Pulmonary artery endothelial cell (primary cell): ENCODE measurements at places on chromosomes 12 and 14. TPM values are rescaled to one million over a fixed set of nuclear protein-coding genes. Genes with fewer than 3 reads are reported as not detected.
A peak's percentile ranks its signal among the peaks of the same experiment; 100 is the strongest.

Gene EPYC
- not detected in 2 replicates for total RNA-seq

Gene LGR5
- not detected in 2 replicates for total RNA-seq

DNA sequence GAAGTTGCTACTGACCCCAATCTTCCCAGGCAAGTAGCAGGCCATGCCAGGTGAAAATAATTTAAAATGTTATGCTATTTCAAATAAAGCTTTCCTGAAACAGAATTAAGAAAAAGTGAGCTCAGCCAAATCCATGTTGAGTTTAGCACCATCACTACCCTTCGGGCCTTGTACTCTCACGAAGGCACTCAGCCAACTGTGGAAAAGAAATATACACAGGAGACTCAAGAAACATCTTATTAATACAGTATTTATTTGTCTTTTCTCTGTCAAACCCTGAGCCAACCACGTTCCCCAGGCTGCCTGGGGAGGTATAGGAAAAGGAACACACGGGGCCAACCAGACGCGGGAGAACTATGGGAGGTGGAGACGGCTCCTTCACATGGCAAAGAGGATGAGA, 10.9 kb downstream of the ATP5MC2 start:
- DNase-seq: no peak

GRCh38 chr14:76413962-76414600, 38.1 kb downstream of the ESRRB start:
- DNase-seq: no peak

Gene MIPOL1
- 23.7 and 26.3 TPM in 2 replicates for total RNA-seq

Gene SELPLG
- 0.07 and 0.49 TPM in 2 replicates for total RNA-seq

- no peak for DNase-seq
Observed at GRCh38 chr12:123389560-123390351, 5.8 kb downstream of the KMT5A start.

DNA sequence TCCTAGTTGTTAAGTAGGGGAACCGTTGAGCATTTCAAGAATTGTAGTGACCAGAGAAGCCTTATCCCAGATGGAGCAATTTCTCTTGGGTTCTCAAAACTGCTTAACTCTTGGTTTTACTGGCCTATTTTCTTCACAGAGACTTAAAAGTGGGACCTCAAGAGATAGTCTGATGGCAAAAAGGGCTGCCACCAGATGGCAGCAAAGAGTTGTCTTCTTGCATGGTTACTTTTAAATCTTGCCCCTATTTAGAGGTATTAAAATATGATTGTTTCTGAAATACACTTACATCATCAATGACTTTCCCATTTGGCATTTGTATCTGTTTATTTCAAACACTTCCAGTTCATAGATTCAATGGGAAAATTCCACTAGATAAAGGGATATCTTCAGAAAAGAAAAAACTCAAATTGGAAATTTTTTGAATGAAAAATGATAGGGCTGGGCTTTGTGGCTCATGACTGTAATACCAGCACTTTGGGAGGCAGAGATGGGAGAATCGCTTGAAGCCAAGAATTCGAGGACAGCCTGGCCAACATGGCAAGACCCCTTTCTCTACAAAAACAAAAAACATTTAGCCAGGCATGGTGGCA, 69.9 kb upstream of the CNTN1 start:
- no peak for DNase-seq

Gene DLGAP5
- 48.5 and 77.7 TPM in 2 replicates for total RNA-seq

DNA sequence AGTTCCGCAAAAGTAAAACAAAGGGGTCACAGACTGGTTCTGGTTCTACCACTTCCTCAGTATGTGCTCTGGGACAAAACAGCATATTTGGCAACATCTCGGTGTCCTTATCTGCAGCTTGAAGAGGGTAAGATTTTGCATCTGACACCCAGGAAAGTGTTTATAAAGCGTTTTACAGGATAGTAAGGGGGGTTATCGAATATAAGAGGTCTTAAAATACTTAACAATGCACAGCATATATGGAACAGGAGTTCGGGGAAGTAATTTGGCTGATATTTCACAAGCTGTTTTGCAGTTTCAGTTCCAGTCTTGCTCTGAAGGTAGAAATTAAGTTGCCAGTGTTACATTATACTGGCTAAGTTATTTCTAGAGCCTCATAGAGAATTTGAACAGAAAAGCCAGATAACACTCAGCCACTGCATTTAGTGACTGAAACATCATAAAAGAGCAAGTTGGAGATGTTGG, 904 bp upstream of the MAP4K5 start:
- DNase-seq: no peak

GRCh38 chr12:2054091-2055018, 1.6 kb downstream of the CACNA1C start:
- no peak for DNase-seq

DNA sequence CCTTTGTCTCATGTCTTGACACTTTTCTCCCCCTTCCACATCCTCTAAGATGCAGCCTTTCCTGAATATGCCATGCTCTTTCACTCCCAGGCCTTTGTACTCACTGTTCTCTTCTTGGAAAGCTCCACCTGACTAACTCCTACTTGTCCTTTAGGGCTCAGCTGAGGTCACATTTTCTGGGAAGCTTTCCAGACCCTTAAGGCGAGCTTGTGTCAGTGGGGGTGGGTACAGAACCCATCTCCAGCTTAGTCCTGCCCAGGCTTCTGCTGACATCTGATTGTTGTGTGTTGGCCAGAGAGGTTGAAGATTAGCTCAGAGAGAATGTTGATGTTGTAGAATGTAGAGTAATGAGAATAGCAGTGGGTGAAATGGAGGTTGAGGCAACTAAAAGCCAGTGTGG, 2.9 kb upstream of the TSFM start:
- no peak for DNase-seq

Gene SNRPF
- total RNA-seq: 33.6 and 40.9 TPM in 2 replicates

DNA sequence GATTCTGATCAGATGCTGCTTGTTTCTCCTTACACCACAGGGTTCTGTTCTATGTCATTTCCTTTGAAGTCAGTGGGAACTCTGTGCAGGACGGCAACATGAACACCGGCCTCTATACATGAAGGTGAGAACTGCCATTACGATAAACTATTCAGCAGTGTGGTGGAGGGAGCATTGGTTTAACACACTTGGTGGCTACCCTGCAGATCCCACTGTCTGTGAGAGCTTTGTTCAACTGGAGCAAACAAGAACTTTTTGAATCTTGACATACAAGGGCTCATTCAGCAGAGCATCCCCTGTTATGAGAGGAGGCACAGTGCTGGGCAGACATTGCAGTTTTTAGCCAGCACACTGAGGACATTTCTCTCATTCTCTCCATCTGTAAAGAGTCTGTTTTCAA, 10.7 kb upstream of the FRS2 start:
- no peak for DNase-seq

GRCh38 chr12:88144037-88144436, 1.9 kb downstream of the TMTC3 start:
- no peak for DNase-seq

DNA sequence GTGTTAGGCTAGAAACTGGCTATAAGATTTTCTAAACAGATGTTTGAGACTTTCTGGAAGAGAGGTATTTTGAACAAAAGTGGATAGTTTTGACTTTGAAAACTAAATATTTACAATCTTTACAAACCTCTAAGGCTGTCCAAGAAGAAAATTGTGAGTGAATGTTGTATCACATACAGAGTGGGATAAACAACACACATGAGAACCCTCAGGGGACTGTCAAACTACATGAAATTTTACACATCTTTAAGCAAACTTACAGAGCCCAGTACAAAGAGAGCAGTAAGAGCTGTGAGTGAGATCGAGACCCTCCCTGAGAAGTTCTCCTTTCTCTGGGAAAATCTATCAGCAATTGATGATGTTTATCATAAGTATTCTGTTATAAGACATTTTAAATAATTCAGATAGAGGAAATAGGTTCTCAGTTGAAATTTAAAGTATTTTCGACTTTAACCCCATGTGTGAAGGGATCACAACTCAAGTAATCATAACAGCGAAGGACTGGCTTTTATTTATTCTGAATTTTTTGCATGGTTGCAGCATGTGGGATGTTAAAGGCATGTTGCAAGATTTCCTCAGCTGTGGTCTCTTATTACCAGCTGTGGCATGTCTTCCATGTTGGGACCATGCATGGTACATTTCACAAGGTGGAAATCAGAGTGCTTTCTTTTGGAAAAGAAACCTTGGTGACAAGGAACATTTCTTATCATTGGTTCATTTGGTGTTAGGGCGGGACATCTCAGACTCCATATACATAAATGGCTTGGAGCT, 264.0 kb upstream of the PRICKLE1 start:
- no peak for DNase-seq

Gene TEX22
- total RNA-seq: 0.13 and 0.14 TPM in 2 replicates

GRCh38 chr12:113315358-113315757, 19.6 kb downstream of the SLC8B1 start:
- no peak for DNase-seq

- DNase-seq: no peak
Observed at GRCh38 chr14:105397350-105397931, 897 bp upstream of the TEX22 start.

- peak; percentile 4 for DNase-seq
Observed at GRCh38 chr14:66476964-66477363, 9.2 kb upstream of the CCDC196 start.

Gene GALNT16
- total RNA-seq: 0.11 and 0.13 TPM in 2 replicates

Gene MLEC
- 57.8 and 98.9 TPM in 2 replicates for total RNA-seq

Gene CCER1
- not detected in 2 replicates for total RNA-seq

DNA sequence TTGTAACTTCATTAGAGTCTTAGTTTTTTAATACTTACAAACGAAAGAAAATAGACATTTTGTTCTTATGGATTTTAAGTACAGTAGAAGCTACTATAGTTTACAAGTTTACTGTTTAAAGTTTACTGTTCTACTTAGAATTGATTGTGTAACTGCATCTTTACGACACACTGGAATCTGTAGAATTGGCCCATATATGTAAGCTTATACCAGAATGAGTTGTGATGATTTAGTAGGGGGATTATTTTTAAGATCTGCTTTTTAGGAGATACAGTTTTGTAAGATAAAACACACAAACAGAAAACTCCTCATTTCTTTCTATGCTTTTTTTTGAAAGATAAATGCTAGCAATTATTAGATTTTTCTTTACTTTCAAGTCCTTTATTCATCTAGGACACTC, 30.2 kb upstream of the NAV3 start:
- no peak for DNase-seq

GRCh38 chr12:2215709-2216560, 163.1 kb downstream of the CACNA1C start:
- DNase-seq: no peak

DNA sequence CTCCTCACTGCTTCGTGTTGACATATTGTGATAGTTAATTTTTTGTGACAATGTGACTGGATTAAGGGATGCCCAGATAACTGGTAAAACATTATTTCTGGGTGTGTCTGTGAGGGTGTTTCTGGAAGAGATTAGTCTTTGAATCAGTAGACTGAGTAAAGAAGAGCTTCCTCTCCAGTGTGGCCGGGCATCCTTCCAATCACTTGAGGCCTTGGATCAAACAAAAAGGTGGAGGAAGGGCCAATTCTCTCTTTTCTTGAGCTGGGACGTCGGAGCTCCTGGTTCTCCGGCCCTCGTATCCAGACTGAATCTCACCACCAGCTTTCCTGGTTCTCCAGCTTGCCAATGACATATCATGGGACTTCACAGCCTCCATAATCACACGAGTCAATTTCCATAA, 240.4 kb downstream of the CHST11 start:
- no peak for DNase-seq

GRCh38 chr12:122978507-122978955, 1.9 kb upstream of the ARL6IP4 start:
- no peak for DNase-seq
